ENCODE measurements at places on chromosomes 16 and 17.

- no peak for DNase-seq
Measured at GRCh38 chr17:74601944-74602572, 10.0 kb upstream of the CD300LD start.

- no peak for DNase-seq
Measured at GRCh38 chr17:42780851-42781638, 635 bp downstream of the WNK4 start.

- DNase-seq = no peak
Measured at GRCh38 chr16:12850186-12850585, 46.5 kb upstream of the CPPED1 start.

DNA sequence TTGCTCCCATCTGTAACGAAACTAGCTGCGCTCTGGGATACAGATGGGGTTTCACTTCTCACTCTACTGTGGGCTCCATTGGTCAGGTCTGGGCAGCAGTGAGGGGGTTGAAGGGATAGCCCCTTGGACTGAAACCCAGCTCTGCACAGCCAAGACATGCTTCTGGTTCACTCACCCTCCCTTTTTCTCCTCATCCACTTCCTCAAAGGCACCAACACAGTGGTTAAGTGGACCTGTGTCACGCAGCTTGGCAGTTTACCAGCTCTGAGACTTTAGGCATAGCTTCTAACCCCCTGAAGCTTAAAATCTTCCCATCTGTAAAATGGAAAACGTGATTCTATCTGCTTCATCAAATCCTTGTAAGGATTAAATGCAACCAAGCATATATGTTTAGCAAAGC lies 11.5 kb upstream of the KRT38 start:
- DNase-seq = no peak

GRCh38 chr17:68349157-68349556 lies 57.9 kb downstream of the ARSG start:
- DNase-seq = no peak

DNA sequence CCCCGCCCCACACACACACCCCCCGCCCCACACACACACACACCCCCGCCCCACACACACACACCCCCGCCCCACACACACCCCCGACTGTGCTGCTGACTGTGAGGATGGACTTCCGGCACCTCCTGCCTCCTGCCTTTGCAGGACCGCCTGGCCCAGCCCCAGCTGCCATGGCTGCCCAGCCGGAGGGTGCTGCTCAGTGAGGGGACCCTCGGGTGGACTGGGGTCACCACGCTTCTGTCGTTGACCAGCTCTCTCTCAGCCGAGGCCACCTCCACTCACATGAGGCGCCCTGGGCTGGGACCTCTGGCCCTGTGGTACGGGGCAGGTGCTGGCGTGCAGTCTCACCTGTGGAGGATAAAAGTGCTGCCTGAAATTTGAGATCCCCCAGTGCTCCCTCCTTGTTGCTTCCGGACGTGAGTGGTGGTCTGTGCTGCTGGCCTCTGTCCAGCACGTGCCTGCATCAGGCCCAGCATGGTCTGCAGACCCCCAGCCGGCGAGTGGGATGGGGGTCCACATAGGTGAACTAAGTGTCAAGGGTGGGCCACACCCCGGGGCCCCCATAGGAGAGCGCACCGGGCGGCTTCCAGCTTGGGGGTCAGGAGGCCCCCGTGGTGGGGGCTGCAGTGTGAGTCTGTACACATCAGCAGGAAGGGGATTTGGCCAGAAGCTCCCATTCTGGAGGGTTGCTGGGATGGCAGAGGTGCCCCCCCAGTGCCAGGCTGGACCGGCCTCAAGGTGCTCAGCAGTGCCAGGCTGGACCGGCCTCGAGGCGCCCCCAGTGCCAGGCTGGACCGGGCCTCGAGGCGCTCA lies 11.2 kb downstream of the METRNL start:
- no peak for DNase-seq

- no peak for DNase-seq
Measured at GRCh38 chr17:39517224-39517623, 55.9 kb downstream of the CDK12 start.

DNA sequence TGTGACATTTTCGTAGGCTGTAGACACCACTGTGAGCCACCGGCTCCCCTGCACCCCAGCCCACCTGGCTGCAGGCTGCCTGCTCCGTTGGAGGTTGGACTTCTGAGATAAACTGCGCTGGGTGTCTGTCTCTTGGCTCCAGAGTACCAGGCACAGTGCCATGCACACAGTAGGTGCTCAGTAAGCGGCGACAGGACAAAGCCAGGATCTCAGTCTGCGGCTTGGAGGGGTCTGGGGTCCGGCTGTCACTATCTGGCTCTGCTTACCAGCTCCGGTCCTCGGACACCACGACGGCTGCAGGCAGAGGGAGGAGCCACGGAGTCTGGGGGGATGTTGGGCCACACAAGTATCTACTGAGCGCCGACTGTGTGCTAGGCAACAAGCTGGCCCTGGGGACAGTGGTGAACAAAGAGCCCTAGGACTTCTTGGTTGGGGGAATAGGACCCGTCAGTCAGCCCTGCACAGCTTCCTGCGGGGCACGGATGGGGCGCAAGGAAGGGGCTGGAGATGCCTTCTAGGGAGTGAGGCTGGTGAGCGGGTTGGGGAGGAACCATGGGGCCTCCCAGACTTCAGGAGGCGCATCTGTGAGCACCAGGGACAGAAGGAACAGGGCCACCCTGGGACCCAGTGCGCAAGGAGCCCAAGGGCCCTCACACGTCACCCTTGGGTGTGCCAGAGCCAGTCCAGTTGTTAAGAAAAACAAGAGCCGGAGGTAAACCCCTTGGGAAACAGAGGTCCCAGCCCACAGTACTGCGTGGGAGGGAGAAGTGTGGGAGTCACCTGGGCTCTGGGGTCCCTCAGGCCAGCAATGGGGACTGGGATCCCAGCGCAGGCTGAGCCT lies 17.3 kb downstream of the JPH3 start:
- no peak for DNase-seq

DNA sequence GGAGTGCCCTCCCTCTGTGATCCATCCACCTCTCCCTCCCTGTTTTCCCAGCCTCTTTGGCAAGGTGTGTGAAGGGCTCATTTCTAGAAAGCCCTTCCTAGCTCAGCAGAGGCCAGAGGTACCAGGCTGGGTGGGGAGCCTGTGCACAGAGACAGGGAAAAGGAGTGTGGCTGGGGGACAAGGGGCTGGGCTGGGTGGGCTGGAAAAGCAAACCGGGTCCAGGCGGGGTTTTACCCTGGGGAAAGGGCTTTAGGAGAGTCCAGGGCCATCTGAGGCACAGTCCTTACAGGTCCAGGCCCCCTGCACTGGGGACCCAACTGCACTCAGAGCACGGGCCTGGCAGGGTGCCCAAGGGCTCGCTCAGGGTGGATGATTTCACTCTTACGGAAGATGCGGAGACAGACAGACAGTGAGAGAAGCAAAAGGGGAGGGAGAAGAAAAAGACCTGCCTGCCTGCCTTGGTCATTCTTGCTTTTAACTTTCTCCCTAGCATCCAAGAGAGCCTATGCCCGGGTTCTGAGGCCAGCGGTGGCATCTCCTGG lies 7.0 kb downstream of the CRHR1 start:
- DNase-seq = no peak

- no peak for DNase-seq
Measured at GRCh38 chr17:2094891-2095535, 40.1 kb downstream of the HIC1 start.

- DNase-seq = no peak
Measured at GRCh38 chr17:57369509-57369945, 113.2 kb downstream of the MSI2 start.

DNA sequence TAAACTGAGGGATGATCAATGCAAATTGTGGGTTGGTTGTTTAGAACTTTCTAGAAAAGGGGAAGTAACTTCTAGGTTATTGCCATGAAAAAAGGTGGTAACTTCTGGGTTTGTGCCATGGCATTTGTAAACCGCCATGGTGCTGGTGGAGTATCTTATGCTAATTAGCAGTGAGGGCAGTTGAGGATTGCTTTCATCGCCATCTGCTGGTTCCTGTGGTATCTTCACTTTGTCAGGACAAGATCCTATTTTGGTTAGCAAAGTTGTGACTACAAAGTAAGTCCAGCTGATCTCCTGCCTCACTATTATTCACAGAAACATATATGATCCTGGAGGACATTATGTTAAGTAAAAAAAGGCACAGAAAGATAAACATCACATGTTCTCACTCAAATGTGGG lies 1332.3 kb downstream of the CDH11 start:
- DNase-seq = no peak
